ENCODE measurements at places on chromosomes 11 and 22.

DNA sequence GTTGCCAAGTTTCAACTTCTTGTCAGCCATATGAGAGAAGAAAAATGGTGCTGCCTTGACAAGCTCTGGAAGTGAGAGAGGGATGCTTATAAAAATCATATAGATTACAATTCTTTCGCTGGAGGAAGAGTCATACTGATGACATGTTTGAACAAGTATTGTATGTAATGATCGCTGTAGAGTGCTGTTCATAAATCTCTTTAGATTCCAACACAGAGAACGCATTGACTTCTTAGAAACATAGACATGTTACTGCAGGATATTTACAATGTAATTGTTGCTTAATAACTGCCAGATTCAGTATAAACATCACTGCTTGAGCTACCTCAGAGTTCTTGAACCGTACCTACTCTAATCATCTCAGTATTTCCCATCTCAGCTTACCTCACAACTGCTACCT is 571.6 kb downstream of the LUZP2 start:
- DNase-seq: no peak

- no peak for DNase-seq
These were observed 5.2 kb upstream of the NXPE1 start for GRCh38 chr11:114564831-114565230.

DNA sequence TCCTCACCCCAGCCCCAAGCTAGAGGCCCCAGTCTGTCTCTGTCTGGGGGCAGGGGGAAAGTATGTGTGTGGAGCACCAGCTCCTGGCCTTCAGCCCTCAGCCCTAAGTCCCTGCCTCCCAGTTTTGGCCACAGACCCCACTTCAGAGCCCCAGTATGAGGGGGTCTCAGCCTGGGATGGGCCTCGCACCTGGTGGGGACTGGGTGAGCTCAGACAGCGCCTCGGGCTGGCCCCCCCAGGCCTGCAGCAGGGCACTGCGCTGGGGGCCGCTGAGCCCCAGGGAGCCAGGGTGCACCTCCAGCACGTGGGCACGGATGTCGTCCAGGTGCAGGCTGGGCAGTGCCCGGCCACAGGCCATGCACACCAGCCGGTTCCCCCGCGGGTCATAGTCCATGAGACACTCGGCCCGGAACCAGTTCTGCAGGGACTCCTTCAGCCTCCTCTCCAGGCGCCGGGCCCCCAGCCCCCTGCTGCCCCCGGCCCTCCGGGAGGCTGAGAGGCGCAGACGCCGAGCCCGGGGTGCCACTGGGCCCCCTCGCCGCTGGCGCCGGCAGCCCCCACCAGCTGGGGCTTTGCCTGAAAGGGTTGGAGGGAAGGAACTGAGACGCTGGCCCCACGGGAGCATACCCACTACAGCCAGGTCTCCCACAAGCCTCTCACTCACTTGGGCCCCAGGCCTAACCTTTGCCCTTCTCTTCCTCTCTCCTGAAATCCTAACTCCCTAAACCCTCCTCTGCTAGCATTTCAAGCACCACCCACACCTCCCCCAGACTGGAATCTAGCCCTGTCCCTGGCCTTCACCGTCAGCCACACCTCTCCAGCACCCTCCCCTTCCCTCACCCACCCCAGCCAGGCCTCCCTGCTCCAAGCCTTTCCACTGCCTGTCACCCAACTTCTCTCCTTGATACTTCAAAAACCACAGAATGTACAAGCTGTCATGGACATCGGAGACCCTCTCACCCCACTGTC is 3.6 kb downstream of the ZFTA start:
- DNase-seq: no peak

DNA sequence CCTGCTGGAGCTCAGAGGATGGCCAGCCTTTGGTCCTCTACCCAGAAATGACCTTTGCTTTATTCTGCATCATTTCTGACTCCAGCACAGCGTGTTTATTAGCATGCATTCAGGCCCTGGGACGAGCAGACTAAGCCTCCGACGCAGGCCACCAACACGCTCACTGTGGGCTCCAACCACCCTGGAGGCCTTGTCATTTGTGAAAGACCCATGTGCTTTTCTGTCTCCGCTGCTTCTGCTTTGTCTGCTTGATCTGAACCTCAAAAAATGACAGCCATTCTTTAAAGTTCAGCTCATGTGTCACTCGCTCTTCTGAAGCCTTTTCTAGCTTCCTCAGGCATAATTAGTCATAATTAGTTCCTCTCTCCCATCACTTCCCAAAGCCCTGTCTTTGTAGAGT is 109.1 kb upstream of the TIMP3 start:
- DNase-seq: no peak

GRCh38 chr22:26041931-26042330 is 127.3 kb upstream of the SEZ6L start:
- DNase-seq: no peak

DNA sequence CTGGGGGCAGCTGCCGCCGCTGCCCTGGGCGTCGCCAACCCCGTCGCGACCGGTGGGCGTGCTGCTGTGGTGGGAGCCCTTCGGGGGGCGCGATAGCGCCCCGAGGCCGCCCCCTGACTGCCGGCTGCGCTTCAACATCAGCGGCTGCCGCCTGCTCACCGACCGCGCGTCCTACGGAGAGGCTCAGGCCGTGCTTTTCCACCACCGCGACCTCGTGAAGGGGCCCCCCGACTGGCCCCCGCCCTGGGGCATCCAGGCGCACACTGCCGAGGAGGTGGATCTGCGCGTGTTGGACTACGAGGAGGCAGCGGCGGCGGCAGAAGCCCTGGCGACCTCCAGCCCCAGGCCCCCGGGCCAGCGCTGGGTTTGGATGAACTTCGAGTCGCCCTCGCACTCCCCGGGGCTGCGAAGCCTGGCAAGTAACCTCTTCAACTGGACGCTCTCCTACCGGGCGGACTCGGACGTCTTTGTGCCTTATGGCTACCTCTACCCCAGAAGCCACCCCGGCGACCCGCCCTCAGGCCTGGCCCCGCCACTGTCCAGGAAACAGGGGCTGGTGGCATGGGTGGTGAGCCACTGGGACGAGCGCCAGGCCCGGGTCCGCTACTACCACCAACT is 1.0 kb downstream of the FUT4 start:
- no peak for DNase-seq

GRCh38 chr11:86212019-86212611 is 32.4 kb upstream of the EED start:
- no peak for DNase-seq

- no peak for DNase-seq
These were observed 747.8 kb downstream of the BRD1 start for GRCh38 chr22:49079743-49080500.

GRCh38 chr22:46688949-46689348 is 49.1 kb downstream of the CERK start:
- no peak for DNase-seq

GRCh38 chr11:120538707-120539106 is 27.2 kb downstream of the GRIK4 start:
- DNase-seq: no peak

- no peak for DNase-seq
These were observed 9.4 kb downstream of the TMPRSS13 start for GRCh38 chr11:117919781-117920221.

- no peak for DNase-seq
These were observed 45.5 kb upstream of the GLYATL1B start for GRCh38 chr11:59040607-59041006.

DNA sequence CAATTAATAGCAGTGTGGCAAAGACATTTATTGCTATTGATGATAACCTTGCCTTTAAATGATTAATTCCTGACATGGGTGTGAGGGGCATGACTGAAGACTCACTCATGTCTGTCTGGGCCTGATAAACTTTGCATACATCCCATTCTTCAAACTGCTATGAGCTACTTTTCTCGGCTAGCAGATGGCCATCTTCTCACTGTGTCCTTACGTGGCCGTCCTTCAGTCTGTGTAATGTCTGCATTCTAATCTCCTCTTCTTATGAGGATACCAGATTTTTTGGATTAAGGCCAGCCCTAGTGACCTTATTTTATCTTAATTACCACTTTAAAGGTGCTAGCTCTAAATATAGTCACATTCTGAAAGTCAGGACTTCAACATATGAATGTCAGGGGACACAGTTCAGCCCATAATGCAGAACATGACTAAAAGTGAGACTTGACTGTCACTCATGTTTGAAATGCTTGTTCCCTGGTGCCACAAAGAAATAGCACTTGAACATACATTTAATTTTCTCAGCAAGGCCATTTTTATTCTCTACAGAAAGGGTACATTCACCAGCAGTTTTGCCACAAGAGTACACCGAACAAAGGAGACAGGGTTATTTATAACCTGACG is 32.3 kb downstream of the OR10A6 start:
- DNase-seq: no peak

GRCh38 chr22:27443306-27443705 is 358.2 kb downstream of the MN1 start:
- no peak for DNase-seq

DNA sequence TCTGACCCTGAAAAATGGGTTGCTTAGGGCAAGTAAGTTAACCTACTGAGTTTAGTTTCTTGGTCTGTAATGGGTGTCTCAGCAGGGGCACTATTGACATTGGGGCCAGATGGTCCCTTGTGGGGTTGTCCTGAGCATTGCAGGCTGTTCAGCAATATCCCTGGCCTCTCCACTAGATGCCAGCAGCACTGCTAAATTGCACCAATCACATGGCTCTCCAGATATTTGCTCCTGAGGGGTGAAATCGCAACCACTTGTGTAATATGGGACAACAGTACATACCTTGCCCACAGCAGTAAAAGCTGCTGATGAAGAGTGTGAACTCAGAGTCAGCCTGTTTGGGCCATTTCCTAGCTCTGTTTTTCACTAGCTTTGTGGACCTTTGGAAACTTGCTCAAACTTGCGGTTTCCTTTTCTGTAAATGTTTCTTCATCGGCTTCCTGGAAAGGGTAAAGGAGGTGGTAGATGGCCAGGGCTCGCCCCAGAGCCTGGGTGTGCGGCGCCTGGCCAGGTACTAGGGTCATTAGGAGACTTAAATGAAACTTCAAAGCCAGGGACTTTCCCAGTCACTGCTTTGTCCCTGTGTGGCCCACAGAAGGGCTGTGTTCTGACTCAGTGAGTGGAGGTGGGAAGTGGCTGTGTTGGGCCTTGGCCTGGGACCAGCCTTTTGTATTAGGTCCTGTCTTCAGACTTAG is 13.0 kb downstream of the NCF4 start:
- DNase-seq: no peak

GRCh38 chr11:35045236-35045820 is 93.6 kb upstream of the CD44 start:
- DNase-seq: no peak

DNA sequence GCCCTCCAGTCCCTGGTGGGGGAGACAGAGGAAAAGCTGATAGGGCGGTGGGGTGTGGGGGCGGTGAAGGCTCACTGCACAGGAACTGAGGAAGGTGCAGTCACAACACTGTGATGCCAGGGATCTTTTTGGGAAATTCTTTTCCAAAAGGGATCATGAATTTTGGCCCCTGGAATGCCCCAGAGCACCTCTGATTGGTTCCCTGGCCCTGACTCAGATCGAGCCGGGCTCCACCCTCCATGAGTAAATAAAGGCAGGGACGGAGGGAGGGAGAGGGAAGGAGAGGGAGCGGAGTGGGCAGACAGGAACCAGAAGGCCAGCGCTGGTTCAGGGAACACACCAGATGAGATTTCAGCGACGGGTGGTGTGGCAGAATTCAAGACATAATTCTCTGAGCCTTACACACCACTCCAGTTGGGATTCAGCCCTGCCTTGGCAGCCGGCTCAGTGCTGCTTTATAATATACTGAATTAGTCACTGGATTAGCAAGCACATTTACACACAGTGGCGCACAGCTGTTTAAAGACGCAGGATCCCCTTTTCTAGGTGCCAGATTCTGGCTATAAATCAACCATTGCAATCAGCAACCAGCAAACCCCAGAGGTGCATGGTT is 80.3 kb downstream of the ETS1 start:
- no peak for DNase-seq

GRCh38 chr11:16456366-16456765 is 100.0 kb upstream of the SOX6 start:
- DNase-seq: no peak

DNA sequence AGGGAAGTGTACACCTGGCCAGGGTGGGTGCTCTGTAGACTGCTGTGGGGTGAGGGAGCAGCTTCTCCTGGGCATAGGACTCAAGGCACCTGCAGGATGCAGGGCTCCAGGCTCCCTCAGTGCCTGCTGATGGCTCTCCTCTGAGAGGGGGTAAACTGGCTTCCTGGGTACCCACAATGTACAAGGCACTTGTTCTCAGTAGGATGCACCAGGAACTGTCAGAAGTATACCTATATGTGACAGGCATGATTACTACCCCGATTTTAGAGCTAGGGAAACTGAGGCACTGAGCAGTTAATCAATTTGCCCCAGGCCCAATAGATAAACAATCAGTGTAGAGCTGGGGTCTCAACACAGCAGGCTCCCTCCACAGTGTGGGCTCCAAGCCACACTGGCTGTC is 31.4 kb upstream of the GNAZ start:
- no peak for DNase-seq

DNA sequence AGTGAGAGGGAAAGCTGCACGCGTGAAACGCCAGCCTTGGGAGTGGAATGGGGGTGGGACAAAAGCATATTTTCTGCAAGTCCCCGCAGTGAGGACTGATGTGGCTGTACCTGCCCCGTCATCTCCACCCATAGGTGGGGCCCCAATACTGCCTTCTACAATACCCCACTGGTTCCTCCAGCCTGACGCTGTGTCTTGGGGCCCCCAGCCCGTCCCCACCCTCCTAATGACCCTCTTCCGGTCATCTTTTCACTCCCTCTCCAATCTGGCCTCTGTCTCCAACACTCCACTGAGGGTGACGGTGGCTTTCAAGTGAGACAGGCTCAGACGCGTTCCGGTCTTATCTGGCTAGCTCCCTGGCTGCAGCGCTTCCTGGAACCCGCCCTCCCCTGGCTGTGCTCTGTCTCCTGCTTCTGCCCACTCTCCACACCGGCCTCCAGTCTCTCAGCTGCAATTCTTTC is 104.2 kb downstream of the MICAL3 start:
- DNase-seq: no peak

DNA sequence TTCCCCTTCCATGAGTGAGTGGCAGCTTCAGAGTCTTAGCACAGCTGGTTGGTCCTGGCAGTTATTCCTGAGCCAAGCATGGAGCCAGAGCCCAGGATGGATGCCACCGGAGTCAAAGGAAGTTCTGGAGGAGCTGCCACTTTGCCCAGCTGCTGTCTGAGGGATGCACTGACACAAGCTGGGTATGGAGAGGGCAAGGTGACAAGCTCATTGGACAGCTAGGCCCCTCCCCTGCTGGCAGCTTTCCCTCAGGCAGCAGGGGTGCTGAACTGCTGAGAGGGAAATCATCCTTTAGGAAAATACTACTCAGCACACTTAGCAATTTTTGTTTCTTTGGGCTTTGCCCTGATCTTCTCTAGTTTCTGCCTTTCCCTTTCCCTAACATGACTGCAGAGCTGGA is 99.3 kb upstream of the SESN3 start:
- no peak for DNase-seq

GRCh38 chr11:57213342-57214097 is 23.5 kb downstream of the APLNR start:
- DNase-seq: no peak

- DNase-seq: no peak
These were observed 7.8 kb downstream of the PIM3 start for GRCh38 chr22:49968313-49968830.

DNA sequence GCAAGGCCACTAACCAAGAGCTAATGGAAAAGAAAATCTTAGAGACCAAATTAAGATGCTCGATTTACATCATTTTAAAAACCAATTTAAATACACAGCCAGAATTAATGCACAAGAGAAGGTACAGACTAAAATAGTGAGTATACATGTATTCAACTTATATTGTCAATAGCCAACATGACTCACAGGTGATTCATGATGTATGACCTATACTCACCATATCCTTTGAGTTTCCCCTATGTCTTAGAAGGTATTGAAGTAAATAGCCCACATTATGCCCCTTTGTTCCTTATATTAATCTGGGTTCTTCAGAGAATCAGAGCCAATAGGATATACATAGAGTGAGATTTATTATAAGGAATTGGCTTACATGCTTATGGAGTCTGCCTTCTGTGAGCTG is 97.5 kb upstream of the ANO3 start:
- no peak for DNase-seq
